ENCODE measurements at places on chromosomes 12 and 14.

- DNase-seq: no peak
Measured at GRCh38 chr14:75322746-75323145, 44.1 kb downstream of the FOS start.

GRCh38 chr12:76766161-76766560 is 2.2 kb downstream of the ZDHHC17 start:
- no peak for DNase-seq

DNA sequence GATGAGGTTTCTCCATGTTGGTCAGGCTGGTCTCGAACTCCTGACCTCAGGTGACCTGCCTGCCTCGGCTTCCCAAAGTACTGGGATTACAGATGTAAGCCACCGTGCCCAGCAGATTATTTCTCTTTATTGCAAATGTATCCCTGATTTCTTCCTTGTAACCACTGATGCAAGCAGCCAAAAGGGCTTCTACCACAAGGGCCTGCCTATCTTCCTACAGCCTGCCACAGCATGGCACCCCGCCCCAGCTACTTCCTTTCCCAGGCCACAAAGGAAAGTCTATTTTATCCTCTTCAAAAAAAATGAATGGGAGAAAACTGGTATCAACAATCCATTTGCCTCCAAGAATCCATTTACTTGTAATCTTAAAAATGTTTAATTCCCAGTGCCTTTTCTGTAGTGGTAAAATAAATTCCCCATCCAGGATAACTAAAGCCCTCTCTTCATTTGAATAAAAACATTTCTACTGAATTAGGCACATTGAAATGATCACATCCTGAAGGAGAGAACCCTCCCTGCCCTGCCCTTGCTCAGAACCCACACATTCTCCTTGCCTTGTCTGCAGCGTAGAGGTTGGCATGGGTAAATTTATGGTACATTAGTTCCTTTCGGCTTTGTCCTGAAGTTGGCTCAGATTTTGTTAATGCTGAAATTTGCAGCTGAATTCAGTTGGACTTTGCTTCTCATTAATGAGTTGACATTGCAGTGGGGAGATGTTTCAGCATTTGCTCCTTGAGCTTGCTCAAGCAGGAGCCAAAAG is 19.2 kb downstream of the GPHB5 start:
- DNase-seq: no peak

- DNase-seq: no peak
Measured at GRCh38 chr12:57793920-57794319, 11.3 kb downstream of the TSFM start.

GRCh38 chr14:102497998-102498677 is 11.4 kb downstream of the ANKRD9 start:
- no peak for DNase-seq

DNA sequence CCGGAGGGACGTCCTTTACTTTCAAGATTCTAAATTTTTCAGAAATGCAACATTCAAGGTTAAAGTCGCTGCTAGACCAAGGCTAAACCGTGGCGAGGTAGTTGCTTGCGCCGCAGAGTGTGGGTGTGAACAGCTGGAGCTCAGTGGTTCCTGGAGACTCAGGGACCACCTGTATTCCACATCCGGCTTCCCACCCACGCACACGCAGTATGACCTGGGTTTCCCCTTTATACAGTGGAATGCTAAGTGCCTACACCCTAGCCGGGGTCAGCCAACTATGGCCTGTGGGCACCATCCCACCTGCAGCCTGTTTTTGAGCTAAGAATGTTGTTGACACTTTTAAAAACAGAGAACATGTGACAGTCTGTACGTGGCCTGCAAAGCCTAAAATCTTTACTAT is 42.9 kb upstream of the TESC start:
- DNase-seq: no peak

DNA sequence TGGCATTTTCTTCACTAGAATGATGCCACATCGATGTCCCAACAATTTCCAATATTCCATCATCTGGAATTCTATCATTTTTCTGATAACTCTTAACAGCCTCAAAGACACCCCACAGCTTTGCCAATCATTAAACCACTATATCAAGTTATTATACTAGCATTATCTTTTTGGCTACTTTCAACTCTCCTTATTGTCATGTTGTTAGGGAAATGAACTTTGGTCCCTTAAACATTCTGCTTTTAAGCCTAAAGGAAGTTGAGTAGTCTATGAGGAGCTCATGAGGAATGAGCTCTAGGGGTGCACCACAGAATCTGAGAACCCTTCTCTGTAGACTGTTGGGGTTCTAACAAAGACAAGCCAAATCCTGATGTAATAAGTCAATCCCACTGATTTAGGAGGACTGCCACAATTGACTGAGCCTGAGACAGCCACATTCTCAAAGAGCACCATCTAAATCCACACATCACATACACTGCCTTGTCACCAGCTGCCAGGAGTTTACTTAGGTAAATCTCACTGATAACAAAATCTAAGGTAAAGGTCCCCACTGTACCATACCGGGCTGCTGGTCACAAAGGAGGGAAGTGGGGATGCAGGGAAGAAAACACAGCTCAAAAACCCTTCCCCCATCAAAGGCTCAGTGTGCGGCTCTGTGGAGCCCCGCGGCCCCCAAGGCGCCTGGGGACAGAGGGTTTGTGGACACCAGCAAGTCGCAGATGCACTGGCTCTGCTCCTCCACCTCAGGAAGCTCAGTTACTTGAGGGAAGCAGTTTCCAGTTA is 58.2 kb downstream of the SETD3 start:
- DNase-seq: no peak

DNA sequence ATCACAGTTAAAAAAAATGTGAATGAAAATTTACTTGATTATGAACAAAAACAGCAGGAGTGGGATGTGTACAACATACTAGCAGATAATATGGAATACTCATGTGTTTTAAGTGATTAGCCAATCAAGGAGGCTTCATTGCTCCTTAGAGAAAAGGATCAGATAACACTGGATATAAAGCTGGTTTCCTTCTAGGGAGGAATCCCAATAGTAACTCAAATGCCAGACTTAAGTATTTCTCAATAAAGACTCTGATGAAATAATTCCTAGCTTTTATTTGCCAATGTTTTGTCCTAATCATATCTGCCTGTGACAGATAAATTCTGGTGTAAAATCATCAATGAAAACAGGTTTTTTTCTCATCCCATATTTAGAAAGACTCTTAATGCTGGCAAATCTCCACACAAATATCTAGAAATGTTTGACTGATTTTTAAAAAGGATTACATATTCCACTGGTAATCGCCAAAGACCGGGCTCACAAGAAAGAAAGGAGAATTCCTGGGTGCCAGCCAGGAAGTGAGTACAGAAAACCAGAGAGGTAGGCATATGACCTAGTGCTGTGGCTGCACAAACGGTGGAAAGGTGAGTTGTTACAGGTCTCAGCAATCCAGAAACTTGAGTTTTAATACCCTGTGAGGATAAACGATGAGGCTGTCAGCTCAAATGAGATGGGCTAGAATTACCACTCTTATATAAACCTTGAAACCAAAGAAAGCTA is 108.6 kb upstream of the TTC7B start:
- no peak for DNase-seq

GRCh38 chr12:69512820-69513219 is 42.6 kb downstream of the FRS2 start:
- DNase-seq: no peak

- no peak for DNase-seq
Measured at GRCh38 chr14:25699981-25700380, 650.0 kb upstream of the STXBP6 start.

GRCh38 chr12:90945070-90945649 is 9.8 kb downstream of the CCER1 start:
- DNase-seq: no peak

DNA sequence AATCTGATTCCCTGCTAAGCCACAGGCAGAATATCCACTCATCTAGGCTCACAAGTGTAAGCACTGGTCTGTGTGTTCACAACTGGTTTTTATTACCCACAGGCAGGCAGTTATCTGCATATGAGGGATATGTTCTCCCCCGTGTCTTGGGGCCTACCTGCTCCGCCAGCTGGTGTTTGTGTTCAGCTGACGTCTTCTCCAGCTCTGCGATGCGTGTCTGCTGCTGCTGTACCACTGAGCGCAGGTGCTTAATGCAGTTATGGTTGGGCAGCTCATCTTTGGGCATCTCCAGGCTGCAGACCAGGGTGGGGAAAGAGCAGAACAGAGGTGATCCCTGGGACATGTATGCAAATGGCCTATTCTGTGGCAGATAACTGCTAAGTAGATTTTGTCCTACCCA is 13.7 kb downstream of the RNF41 start:
- DNase-seq: no peak

DNA sequence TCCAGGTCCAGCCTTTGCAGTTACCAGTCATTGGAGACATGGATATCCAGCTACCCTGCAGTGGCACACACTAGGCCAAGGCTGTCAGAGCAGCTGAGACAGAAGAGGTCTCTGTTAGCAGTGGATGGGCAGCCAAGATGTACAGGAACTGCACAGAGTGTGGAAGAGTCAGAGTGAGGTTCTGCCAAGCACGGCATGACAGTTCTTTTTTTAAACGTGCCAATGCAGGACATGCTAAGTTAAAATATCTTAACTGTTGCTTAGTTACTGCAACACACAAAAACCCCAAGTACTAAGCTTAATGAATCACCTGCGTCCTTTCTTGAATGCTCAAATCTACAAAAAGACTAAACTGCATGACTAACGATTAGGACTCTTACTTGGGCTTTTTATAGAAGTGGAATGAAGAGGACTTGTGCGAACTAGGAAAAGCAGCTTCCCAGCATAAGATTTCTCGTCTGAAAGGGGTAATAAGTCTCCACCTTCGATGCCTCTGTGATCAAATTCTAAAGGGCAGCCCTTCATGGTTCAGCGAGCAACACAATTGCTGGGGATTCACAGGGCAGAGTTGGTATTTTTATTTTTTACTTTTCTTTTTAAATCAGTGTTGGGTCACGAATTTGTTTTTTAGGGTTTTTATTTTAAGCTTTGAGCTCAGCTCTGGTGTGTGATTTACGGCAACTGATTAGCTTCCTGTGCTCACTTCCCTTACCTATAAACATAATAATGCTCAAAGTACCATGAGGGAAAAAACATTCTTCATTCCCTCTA is 20.6 kb downstream of the MAPK1IP1L start:
- DNase-seq: no peak

DNA sequence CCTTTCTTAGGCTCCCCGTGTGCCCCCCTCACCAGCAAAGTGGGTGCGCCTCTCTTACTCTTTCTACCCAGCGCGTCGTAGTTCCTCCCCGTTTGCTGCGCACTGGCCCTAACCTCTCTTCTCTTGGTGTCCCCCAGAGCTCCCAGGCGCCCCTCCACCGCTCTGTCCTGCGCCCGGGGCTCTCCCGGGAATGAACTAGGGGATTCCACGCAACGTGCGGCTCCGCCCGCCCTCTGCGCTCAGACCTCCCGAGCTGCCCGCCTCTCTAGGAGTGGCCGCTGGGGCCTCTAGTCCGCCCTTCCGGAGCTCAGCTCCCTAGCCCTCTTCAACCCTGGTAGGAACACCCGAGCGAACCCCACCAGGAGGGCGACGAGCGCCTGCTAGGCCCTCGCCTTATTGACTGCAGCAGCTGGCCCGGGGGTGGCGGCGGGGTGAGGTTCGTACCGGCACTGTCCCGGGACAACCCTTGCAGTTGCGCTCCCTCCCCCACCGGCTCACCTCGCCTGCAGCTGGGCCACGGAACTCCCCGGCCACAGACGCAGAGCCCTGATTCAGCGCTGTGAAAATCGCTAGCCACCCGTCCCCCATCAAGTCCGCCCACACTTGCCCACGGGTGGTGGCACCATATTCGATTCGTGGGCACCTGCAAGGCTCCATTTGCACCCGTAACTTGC is 1.3 kb downstream of the TMEM233 start:
- peak; percentile 23 for DNase-seq

GRCh38 chr12:116087399-116087798 is 190.1 kb downstream of the MED13L start:
- no peak for DNase-seq

- DNase-seq: no peak
Measured at GRCh38 chr12:111359231-111359913, 9.5 kb downstream of the PHETA1 start.

- no peak for DNase-seq
Measured at GRCh38 chr12:122880668-122881067, 15.3 kb downstream of the VPS37B start.

DNA sequence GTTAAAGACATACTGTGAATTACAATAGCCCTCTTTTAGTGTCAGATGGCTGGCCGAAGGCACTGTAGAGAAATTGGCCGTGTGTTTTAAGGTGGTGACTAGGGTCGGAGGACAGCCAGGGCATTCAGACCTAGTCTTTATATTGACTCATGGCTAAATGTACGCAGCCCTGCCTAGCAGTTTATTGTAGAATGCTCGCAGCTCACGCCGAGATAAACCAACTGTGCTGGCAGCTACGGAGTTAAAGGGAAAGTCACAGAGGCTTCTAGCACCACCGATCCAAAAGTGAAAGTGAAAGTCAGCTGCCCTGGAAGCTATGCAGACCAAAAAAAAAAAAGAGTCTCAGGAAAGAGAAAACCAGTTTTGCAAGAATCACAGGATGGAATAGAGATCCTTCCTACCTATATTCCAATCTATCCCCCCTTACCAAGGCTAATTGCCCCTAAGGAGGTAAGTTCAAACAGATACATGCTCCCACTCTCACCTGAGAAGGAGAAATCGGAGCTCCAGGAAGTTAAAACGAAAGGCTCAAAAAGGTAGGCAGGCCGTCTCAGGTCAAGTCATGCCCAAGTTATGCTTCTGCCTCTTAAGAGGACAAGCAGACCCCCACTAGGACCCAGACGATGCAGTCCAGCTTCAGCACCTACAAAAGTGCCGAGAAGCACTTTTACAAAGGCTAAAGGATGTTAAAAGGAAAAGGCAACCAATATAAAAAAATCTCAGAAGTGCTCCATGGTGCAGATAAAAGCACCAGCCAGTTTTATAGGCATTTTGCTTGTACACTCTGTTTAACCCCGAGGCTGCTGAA is 24.8 kb downstream of the KLRK1 start:
- peak; percentile 21 for DNase-seq

DNA sequence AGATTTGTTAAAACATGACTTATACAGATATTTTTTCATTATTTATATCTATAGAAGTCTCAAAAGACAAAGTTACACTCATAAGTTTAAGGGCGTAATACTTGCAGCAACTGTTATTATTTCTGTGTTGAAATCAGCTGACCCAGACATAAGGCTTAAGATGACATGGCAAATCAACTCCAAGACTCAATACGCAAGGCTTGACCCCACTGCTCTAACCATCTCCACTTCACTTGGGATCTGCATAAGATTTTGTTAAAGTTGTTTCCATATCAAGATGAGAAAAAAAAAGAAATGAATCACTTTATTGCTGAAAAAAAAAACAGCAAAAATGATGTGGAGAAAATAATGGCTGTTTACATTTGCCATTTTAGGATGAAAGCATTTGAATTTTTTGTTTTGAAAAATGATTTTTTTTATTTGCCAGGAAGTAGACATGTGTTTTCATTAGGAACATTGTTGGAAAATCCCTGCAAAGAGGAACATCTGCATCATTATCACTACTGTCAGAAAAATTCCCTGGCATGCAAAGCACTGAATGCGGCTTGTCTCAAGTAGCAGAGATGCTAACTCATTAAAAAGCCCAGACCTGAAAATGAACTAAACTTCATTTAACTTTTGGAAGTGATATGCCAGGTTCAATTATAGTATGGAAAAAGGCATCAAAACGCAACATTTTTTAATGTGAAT is 73.5 kb downstream of the LIN7A start:
- DNase-seq: no peak
